D341Med (cell line): ENCODE measurements at places on chromosomes 16 and 17.

DNA sequence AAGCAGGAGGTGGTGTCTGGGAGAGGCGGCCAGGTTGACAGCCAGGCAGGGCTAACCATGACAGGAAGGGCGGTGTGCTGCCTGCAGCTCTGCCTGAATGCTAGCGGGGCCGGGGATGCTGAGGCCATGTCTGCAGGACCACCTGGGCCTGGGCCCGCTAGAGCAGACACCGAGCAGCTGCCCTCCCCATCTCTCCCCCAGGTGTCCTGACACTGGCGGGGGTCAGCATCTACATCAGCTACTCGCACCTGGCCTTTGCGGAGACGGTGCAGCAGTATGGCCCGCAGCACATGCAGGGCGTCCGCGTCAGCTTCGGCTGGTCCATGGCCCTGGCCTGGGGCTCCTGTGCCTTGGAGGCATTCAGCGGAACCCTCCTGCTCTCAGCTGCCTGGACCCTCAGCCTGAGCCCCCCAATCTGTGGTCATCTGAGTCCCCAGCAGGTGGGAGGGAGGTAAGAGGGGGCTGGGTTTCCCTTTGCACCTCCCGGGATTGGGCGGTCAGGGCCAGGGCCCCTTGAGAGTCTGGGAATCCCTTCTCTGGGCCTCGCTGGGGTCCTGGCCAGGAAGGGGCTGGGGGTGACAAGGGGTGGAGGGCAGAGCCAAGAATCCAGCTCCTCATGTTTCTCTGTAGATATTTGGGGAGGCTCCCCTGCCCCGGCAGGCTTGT lies 7.5 kb downstream of the TMEM235 start:
- DNase-seq = no peak

- no peak for DNase-seq
These were observed 262.5 kb downstream of the CBLN1 start for GRCh38 chr16:49019081-49019633.

DNA sequence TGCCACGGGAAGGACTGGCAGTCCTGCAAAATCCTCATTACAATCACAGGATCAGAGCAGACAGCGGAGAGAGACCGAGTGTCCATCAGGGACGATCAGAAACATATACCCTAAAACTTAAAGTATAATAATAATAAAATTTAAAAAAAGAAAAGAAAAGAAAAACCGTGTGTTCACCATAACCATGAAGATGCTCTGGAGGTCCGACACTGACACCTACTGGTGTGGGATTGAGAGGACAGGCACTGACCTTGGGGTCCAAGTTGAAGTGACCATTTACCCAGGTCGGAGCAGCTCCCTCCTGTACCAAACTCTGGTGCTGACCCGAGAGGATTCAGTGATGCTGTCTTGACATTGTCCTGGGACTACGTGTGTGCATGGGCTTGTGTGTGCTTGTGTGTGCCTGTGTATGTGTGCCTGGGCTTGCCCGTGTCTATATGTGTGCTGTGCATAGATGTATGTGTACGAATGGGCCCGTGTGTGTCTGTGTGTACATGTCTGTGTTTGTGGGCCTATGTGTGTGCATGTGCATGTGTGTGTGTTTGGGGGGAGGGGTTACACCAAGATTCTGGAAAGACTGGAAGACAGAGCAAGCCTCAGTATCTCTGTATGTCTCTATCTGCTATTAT lies 10.0 kb upstream of the CD300LD start:
- DNase-seq = peak; percentile 74

- no peak for DNase-seq
These were observed 53.4 kb downstream of the NOS2 start for GRCh38 chr17:27746881-27747280.

DNA sequence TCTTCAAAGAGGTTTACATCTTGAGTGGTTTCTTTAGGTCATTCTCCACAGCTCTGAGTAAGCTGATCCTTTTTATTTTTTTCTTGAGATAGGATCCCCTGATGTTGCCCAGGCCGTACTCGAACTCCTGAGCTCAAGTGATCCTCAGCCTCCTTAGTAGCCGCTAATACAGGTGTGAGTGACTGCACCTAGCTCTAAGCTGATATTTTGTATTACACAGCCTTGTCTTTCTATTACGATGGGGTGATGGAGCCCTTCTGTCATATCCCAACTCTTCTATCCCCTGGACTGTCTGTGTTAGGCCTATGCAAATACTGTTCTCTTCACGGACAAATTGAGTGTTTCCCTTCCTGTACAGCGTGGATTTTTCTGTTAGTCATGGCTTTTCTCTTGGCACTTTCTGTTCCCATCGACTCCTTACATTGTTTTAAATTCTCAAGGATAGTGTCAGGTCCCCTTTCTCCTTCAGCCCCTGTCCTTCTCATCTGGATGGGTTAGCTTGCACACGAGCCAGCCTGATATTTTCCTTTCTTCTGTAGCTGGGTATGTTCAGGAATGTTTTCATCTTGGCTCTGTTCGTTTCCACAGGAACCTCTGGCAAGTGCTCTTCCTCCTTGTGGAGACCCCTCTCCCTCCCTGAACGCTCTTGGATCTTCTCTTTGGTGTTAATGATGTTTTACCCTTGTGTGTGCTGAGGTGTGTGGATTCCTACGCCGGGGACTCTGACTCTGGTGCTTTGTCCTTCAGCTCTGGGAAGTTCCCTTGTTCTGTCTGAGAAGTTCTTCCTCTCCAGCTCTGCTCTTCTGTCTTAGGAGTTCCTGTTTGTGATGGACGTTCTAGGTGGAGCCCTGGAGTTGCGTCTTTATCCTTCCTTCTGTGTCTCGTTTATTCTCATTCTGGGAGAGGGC lies 2.3 kb downstream of the BANP start:
- DNase-seq = no peak

GRCh38 chr17:76501018-76501826 lies at the start of gene RHBDF2:
TSS of gene RHBDF2 (minus strand) at chr17:76501423. CDS start at chr17:76481524, 19,899 bp downstream.
- DNase-seq = peak; percentile 99

DNA sequence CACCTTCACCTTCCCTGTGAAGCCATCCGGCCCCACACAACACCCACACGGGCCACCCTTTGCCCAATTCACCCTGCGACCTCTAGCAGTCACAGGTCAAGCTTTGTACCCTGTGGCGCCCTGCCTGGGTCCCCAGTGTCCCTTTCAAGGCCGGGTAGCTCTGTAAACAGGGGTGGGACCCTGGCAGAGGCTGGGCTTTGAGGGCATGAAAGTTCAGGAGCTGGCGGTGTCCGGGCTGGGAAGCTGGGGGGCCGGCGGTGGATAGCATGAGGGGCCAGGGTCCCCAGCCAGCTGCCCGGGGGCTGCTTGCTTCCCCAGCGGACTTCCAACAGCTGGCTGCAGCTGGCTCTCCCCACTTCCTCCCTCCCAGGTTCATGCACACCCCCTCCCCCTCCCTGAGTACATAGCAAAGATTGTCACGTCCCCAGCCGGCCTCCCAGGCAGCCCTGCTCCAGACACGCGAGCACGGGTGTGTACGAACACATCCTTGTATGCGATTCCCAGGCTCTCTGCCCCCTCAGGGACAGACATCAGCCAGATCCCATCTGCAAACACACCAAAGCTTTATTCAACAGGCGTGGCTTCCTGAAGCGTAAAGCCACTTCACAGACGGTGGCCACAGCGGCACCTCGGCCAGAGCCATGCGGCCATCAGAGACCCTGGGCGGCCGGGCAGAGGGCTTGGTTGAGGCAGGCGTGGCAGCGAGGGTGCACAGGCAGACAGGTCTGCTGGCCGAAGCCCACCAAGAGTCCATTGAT lies 8.2 kb downstream of the NTHL1 start:
- no peak for DNase-seq

DNA sequence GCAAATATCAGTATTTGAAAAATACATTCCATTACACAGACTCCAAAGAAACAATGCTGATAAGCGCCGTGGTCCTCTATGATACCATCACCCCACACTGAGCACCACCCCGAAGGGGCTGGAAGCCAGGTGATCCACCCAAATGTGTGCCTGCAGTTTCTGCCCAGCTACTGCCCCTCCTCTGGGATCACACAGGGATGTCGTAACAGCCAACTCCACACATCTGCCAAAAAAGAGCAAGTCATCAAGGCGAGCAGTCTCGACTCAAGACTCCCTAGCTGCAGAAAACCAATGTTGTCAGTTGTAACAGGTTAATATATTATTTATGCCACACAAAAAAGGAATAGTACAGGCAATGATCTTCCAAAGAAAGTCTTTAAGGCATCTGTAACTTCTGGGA lies 21.0 kb downstream of the CYB5D2 start:
- DNase-seq = no peak

DNA sequence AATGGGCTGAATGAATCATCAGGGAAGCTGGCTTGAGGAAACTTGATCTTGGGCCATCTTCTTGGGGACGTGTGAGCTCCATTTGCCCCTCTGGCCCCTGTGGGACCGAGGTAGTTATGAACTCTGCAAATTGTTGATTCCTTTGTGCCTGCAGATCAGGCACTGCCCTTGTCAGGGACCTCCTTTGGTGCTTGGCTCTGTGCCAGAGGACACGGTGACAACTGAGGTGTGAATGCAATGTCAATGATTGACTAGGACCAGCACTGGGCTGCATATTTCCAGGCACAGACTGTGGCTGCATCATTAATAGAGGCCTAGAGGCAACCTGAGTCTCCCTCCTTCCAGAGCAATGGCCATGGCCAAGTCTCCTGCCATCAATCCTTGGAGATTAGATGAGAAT lies 23.8 kb downstream of the PDILT start:
- no peak for DNase-seq

GRCh38 chr17:65198653-65199382 lies 61.6 kb downstream of the RGS9 start:
- DNase-seq = peak; percentile 81

GRCh38 chr16:56907401-56907800 lies 24.5 kb upstream of the HERPUD1 start:
- no peak for DNase-seq

GRCh38 chr16:31094088-31094423 lies 541 bp downstream of the VKORC1 start:
- DNase-seq = peak; percentile 53

GRCh38 chr16:74568961-74569631 lies 37.8 kb downstream of the GLG1 start:
- no peak for DNase-seq

DNA sequence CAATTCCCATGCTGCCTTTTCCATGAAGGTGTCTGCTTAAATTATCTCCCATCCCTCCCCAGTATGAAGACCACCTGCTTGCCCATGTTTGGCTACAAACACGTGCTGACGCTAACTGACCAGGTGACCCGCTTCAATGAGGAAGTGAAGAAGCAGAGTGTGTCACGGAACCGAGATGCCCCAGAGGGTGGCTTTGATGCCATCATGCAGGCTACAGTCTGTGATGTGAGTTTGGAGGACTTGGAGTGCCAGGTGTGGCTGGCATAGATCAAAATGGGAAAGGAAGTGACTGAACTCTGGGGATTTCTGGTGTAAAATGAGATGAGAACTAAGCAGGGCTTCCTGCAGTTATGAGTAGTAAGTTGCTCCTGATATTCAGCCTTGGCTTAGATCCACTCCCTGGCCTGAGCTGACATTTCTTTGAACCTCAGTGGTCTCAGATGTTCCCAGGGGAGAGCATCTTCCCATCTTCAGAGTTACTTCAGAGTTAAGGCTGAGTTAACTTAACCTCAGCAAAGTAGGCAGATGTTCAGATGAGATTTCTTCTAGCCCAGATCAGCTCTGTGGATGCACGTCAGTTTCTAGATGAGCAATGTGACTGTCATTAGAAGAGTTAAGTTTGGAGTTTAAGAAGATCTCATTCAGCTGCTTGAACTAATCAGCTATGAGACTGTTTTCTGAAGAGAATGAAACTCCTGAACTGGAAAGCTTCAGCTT lies 32.7 kb downstream of the ITGB3 start:
- no peak for DNase-seq

DNA sequence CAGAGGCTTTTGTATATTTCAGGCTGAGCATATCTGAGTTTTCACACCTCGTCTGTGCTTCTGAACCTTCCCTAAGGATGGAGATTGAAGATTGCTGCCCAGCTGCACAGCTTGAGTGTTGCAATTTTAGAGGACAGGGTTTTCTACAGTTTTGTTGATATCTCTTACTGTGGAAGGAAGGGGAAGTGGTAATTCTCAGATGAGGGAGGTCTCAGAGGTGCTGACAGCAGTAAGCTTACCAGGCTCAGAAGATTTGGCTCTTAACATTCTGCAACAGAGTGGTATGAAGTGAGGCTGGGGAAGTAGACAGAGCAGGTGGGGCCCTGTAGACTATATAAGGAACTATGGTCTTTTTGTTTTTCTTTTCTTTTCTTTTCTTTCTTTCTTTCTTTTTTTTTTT lies 45.8 kb upstream of the ARHGAP17 start:
- DNase-seq = no peak

DNA sequence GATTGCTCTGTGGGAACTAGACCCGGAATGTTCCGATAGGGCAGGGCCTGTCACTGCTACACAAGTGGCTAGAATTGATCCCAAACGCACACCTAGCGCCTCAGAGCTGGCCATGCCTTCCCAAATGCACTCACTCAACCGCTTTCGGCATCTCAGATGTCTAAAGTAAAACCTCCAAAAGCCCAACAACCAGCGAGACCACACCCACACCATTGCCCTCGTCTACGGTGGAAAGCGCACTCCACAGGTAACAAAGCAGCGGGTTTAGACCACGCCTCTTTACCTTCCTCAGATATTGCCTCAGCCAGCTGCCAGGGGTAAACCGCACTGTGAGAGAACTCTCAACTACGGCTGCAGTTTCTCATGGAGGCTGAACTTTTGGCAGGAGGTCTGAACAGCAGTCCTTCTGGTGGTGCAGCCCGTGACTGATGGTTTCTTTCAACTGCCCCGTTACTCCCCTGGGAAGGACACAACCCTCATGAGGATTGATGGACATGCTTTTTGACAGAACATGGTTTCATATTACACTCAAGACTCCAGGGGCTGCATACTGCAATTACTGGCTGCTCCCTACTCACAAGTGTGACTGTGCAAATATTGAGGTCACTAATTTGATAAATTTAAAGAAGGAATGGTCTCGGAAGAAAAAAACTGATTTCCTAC lies 34.5 kb downstream of the USP7 start:
- DNase-seq = no peak

DNA sequence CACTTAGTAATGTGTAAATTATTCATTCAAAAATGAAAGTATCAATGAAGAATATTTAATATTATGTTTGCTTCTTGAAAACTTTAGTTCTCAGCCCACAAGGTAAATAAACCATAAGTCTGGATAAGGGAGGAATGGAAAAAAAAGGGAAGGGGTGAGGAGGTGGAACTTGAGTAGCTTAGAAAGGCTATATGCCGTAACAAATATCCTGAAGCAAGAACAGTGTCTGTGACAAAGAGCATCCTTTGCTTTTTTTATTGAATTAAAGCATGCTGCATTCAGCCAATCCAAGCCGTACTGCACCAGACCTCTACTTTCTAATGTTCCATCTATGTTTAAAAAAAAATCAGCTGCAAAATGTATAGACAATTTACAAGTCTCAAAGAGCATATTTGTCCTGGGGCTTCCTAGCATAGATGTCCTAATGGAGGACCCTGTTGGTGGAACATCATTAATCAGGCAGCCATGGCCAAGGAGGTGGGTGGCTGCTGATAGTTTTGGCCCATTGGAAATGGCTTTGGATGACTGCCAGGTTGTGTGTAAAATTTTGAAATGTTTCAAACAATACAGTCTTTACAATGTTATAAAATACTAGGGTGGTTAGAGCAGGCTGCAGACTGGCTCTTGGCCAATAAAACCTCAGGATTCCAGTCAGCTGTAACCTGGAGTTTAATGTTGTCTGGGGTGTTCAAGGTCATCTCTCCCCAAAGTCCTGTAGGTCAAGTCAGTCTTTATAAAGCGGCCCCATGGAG lies 895.8 kb upstream of the SOX9 start:
- DNase-seq = no peak
